Panc1 (cell line): ENCODE measurements at places on chromosomes 6 and 20. TPM values are rescaled to one million over a fixed set of nuclear protein-coding genes. Genes with fewer than 3 reads are reported as not detected.

DNA sequence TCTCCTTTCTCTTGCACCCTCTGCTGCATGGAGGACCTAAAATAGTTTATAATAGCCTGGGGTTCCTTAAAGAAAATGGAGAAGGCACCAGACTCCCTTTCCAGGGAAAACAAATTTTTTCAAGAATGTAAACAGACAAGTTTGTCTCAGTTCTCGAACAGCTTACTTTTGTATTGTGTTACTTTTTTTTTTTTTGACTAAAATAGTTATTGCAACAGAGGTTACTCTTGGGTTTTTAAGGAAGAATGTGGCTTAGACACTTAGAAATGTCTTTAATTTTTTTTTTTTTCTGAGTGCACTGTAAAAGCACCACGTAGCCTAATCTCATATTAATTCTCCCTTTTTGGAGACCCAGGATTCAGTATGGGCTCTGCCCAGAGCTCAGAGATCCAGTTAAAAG lies 148.7 kb upstream of the CARMIL1 start:
- no peak for DNase-seq

GRCh38 chr20:341682-342081 lies 5.2 kb upstream of the NRSN2 start:
- peak; percentile 90 for DNase-seq

Gene OR2J3
- total RNA-seq = not detected

- DNase-seq = no peak
These were observed 44.1 kb downstream of the NUP153 start for GRCh38 chr6:17662585-17662984.

DNA sequence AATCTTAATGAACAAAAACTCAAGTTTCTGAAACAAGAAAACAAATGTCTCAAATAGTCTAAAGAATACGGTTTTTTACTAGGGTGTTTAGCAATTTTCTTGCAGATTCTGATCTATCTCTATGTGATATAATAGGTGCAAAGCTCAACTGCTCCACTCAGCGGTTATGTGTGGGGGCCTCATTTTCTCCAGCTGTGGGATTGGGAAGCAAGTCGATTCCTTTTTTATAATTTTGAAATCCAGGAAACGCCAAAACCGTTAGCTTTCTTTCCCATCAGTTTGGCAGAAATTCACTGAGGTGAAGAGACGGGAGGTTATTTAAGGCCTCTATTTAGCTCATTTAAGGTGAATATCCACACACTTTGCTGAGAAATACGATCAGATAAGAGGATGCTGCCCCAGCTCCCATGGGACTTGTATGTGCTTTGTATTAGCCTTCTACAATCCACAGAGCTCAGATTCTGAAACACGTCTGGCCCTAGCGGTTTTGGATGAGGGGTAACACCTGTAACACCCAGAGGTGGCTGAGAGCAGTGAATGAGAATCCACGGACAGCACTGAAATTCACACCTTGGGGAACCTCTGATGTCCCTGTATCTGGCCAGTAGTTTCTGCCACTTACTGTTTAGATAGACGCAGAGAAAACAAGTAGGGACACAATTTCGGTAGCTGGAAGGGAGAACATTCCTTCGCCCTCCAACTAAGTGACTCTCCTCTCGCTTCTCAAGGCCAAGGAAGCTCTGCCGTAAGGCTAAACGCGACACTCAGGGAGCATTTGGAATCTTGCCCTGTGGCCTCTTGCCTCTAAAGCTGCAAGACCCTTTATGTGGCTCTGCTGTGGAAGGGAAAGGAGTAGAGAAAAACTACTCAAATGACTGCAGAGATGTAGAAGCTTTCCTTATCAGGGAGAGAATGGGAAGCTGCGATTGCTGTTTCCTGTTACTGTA lies 6.5 kb upstream of the BCAS4 start:
- DNase-seq = peak; percentile 81

- no peak for DNase-seq
These were observed 134.1 kb downstream of the CD109 start for GRCh38 chr6:73830119-73830518.

Gene TREM1
- not detected for total RNA-seq

Gene TMEM244
- total RNA-seq = not detected

GRCh38 chr6:109978174-109979032 lies at the start of gene GPR6:
TSS of gene GPR6 (plus strand) at chr6:109978311. CDS start at chr6:109979113, 802 bp downstream.
- no peak for DNase-seq

GRCh38 chr6:90397929-90398674 lies 101.5 kb upstream of the BACH2 start:
- no peak for DNase-seq

DNA sequence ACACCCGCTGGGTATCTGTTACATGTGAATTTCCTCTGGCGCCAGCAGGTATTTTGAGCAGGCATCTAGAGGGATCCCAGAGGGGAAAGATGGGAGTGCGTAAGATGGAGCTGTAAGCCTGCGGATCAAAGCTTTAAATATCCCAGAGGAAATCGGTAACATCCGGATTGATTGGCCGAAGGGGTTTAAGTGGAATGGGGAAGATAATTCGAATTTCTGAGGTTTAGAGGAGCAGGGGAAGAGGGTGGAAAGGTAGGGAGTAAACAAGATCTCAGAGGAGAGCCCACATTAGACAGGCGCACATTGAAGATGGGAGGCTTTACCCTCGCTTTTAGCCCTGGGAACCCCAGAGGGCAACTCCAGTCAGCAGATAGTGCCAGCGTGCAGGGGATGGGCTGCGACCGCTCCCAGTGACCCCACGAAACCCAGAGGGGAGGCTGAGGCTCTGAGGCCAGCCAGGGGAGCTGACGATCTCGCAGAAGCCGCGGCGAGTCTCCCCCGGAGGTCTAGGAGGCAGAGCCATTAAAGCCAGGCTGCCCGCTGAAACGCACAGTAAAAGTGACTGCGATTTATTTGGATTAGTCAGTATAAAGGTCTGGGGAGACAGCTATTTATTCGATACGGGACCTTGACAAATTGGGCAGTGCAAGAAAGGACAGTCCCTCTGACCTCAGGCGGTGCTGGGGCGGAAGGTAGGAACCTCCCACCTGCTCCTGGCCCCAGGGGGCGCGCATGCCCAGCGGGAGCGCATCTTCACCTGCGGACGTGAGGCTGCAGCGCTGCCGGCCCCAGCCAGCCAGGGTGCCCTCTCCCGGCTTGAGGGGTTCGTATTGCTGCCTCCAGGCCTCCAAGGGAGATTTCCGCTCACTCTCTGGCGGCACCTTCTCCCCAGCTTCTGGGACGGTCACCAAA lies 34.3 kb upstream of the TCF21 start:
- DNase-seq = no peak

- no peak for DNase-seq
These were observed 93.7 kb downstream of the SH3BGRL2 start for GRCh38 chr6:79724816-79725215.

Gene C20orf202
- total RNA-seq = not detected

Gene NOX3
- not detected for total RNA-seq

GRCh38 chr20:18734525-18735189 lies 78.9 kb upstream of the SCP2D1 start:
- DNase-seq = no peak

GRCh38 chr20:36122931-36123288 lies 31.6 kb upstream of the EPB41L1 start:
- no peak for DNase-seq

Gene CLPSL1
- total RNA-seq = not detected

- DNase-seq = no peak
These were observed 114.2 kb downstream of the PLEKHG1 start for GRCh38 chr6:150713931-150714330.

Gene OTOR
- total RNA-seq = not detected
